ENCODE measurements at places on chromosomes 7 and 10.

DNA sequence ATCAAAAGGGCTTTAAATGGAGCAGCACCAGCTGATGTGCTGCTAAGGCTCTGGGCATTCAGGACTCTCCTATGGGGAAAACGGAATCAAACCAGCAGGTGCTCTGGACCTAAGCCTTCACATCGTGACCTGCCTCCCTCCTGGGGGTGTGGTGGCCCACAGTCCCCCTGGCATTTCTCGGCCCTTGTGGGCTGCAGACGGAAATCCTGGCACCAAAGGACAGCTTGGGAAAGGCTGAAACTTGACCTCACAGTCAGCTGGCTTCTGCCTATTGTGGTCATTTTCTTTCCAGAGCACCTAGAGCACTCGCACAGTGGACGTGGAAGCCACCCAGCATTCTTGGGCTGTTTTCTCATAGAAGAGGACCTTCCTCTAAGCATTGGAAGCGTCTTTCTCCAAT, 74.8 kb downstream of the TPST1 start:
- DNase-seq = no peak

- no peak for DNase-seq
These were observed 605.4 kb upstream of the NRP1 start for GRCh38 chr10:33939892-33940291.

DNA sequence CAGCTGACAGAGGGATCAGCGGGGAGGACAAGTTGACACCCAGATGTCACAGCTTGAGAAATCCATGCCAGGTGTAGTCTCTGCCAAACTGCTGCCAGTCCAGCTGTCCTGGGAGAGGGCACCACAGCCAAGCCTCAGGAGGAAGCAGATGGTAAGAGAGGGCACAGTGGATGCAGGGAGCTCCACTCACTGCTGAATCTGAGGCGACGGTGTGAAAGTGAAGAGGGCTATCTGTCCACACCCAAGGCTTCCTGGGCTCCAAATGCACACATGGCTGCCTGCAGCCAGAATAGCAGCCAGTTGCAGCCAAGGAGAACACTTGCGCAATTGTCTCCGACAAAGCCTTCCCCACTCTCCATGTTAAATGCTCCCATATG, 502.4 kb downstream of the GRID1 start:
- DNase-seq = no peak

GRCh38 chr7:37310327-37311080, 138.2 kb downstream of the ELMO1 start:
- no peak for DNase-seq

DNA sequence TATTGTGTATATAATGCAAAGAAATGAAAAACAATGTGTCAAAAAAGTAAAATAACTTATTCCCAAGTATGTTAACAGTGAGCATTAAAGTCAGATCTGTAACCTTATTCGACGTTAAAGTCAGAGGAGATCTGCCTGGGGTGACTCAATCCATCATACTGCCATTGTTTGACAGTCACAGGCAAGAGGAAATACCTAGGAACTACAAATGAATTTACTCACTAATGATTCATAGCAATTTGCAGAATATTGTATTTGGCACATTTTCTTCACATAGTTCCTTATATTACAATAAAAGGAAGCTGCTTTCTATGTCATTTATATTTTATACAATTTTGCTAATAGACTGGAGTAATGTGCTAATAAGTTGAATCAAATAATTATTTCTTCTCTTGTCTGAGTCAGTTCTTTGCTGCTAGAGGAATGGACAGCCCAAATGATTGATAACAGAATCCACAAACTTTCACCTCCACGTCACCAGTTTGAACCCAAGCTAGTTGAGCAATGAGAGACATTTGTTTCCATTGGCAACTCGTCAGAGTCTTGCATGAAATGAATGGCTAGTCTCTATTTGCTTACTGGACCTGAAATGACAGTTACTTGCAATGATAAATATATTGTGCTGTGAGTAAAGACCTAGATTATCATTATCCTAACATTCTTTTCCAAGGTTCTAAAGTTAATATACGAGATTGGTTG, 48.5 kb upstream of the TMEM106B start:
- no peak for DNase-seq

- no peak for DNase-seq
These were observed 212.7 kb upstream of the IGFBP3 start for GRCh38 chr7:46133751-46134150.

DNA sequence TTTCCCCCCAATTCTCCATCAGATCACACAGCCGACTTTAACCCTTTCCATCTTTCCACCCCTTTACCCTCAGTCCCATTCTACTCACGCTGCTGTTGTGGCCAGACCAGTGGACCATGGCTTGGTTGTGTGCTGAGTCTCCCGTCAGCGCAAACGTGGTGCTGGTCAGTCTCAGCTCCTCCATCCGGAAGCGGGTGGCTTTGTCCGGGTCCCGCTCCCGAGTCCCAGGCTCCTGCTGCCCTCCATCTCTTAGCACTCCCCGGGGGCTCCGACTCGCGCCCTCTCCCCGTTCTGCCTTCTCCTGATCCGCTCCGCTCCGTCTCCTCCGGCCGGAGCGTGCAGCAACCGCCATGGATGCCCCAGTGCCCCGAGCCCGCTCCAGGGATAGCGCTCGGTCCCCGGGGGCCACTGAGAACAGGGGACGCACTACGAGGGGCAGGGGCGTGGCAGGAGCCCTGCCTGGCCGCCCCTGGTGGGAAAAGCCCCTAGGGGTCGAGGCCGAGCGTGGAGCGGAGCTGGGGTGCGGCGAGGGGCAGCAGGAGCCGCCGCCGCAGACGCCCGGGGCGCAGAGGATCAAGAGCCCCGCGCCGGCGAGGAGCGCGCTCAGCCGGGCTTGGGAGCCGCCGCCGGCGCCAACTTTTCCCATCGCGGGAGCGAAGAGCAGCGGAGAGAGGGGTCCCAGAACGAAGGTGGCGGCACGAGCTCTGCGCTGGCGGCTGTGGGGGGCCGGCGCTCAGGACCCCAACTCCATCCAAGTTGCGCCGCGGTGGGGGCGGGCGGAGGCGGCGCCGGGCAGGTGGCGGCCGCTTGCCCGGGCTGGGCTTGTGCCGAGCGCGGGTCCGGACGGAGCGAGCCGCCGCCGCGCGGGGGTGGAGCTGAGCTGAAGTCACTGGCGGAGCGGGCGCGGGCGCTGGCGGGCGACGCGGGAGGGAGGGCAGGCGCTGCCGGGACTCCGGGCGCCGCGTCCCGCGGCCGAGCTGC, at the start of gene SORCS1:
TSS of gene SORCS1 (minus strand) at position 826 of the 981 bp plus-strand sequence.
- no peak for DNase-seq

Measured in activated naive CD8-positive, alpha-beta T cell treated with anti-CD3 and anti-CD28 coated beads, Interleukin-2, amount 50 U/mL, for 16 hours (primary cell).